ENCODE measurements at places on chromosomes 7 and 10. TPM values are rescaled to one million over a fixed set of nuclear protein-coding genes. Genes with fewer than 3 reads are reported as not detected.

- no peak for DNase-seq
Measured at GRCh38 chr10:45466784-45467183, 92.8 kb downstream of the ALOX5 start.

- DNase-seq: no peak
Measured at GRCh38 chr10:109062371-109062770, 860.9 kb downstream of the XPNPEP1 start.

- no peak for DNase-seq
Measured at GRCh38 chr10:3295582-3296151, 123.1 kb upstream of the PITRM1 start.

DNA sequence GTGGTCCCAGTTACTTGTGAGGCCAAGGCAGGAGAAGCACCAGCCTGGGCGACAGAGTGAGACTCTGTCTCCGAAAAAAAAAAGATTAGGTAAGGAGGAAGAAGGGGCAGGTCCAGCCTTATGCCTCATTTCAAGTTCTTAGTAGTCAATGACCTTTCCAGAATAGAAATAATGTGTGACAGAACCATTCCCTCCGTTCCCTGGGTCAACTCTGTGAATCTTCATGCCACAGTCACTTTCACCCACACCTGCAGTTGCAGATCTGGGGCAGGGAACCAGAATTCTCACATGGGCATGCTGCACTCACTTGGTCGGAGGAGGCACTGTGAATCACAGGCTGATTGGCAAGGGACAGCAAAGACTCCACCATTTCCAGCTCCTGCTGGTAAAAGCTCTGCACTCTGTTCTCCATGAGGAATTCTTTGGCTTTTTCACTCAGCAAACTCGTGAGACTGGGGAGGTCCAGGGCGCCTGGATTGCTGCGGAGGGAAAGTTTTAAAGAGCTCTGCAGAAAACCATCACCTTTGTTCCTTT is 20.7 kb downstream of the STN1 start:
- no peak for DNase-seq

MYO1G gene
- total RNA-seq: 2.0 TPM

DNA sequence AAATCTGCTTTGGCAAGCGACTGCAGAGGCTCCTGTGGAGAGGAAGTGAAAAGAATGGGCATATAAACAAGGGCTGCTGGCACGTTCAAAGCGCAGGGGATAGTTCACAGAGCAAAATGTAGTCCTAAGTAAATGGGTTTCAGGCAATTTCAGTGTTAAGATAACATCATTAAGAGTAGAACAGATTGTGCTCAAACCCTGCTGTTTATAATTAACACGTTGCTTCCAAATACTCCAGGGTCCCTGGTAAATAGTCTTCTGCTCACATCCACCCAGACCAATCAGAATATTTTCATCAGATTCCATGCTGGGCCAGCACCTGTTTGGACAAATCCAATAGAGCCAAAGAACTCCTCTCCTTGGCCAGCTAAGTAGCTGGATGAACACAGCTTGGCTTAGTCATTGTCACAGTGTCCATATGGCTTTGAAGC is 81.4 kb downstream of the ORC5 start:
- DNase-seq: no peak

DNA sequence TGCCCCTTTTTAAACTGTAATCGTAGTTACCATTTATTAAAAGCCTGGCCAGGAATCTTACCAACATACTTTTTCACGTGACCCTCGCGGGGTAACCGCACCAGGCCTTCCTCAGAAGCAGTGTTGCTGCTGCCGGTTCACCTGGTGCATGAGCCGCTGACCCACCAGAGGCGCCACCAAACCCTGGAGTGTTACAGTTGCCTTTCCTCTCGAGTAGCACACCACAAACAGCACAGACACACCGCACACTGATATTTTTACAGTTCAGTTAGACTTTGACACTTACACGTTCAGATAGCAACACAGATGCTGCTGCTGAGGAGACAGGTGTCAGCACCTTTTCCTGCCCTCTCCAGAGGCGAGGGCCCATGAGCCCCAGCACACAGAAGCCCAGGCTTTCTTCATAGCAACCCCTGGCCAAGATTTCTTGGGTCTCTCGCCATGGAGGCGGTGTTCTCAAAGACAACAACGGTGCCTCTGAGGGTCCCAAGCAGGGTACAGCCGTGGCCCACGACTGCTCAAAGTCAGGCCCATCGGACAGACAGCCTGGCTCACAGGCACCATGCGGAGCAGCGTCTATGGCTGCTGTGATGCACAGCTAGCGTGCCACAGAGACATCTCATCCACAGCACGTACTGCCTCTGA is 123.1 kb downstream of the DIP2C start:
- no peak for DNase-seq

DNA sequence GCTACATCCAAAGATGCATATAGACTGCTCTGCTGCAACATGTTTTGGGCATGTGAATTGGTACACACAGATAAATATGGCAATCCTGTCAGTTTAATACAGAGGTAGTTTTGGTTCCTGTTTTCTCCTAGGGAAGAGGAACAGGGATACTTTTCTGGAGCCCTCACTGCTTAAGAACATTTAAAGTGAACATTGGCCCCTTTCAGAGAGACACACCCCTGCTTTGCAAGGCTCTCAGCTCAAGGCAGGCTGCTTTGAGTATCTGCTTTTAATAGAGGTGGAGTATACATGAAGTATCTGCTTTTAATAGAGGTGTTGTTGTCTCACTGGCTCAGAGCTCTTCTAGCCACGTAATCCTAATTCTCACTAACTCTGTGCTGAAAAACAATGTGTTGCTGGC is 38.9 kb downstream of the CYP51A1 start:
- no peak for DNase-seq
